ENCODE measurements at places on chromosomes 7 and 10.

DNA sequence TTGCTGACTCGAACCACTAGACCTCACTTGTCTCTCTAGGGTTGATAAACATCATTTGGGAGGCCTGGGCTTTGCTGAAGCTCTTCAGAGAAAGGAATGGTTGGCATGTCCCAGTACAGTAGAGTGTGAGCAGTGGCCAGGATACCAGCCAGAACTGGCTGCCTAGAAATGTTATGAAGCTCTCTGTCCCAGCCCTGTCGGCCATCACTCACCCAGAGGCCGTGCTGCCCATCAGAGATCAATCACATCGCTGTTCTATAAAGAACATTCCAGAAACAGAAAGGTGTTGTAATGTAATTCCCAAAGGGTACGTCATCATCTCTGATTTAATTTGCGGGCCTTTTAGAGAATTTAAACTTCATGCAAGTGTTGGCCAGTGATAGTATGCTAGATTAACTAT lies 111.5 kb downstream of the PRPF18 start:
- no peak for DNase-seq

GRCh38 chr7:90472805-90473540 lies 3.5 kb downstream of the PTTG1IP2 start:
- no peak for DNase-seq

GRCh38 chr7:41037691-41038090 lies 665.2 kb downstream of the INHBA start:
- DNase-seq = no peak

DNA sequence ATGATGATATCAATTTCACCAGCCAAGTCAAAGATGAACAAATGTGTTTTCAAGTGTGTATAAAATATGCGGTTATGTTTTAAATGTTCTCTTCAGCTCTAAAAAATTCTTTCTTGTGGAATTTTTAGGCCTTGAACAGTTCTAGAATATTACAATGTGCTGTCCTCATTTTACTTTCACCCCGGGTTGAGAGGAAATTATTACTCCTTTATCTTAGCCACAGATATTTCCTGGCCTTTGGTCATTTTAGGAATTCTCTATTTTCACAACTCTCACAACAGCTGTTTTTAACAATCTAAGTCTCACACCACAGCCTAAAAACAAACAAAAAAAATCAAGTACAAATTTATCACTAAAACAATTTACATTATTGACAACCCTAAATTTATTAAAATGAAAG lies 112.2 kb upstream of the HGF start:
- DNase-seq = no peak

- DNase-seq = no peak
These were observed 24.9 kb downstream of the INSIG1 start for GRCh38 chr7:155322530-155322929.

- DNase-seq = no peak
These were observed 142.3 kb upstream of the HPS1 start for GRCh38 chr10:98589007-98589406.

- DNase-seq = no peak
These were observed 97.3 kb downstream of the MYL10 start for GRCh38 chr7:101531726-101532357.

DNA sequence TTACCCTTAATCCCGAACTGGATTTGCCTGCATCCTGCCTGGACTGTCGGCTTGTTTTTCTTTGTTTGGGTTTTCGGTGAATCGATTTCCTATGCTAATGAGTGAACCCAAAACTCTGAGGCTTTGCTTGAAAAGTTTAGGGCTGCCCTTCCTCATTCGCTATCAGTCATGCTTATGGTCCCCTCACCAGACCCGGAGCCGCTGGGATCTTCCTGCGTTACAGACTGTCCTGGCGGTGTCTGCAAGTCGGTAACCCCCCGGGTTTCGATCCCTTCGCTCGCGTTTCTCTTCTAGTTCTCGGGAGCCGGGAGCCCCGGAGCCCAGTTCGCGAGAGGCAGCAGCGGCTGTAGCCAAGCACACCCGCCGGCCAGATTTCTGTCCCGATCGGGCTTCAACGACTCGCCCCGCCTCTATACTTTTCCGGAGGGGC lies 2.2 kb downstream of the EMX2 start:
- DNase-seq = no peak

DNA sequence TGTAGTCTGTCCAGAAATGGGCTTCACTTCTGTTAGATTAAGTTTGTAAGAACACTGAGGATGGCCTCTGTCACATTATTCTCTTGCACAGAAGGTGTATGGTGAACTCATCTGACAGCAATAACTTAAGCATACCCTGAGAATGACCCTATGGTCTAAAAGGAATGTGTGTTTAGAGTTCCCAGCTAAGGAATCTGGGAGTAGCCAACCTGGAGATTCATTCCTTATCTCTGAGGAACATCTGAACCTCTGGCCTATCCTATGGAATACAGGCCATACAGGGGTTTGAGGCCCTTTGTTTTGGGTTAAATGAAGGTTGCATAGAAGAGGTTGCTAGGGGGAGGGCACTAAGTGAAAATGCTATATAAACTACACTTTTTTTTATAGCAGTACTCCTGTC lies 41.4 kb downstream of the LAMB4 start:
- DNase-seq = no peak

DNA sequence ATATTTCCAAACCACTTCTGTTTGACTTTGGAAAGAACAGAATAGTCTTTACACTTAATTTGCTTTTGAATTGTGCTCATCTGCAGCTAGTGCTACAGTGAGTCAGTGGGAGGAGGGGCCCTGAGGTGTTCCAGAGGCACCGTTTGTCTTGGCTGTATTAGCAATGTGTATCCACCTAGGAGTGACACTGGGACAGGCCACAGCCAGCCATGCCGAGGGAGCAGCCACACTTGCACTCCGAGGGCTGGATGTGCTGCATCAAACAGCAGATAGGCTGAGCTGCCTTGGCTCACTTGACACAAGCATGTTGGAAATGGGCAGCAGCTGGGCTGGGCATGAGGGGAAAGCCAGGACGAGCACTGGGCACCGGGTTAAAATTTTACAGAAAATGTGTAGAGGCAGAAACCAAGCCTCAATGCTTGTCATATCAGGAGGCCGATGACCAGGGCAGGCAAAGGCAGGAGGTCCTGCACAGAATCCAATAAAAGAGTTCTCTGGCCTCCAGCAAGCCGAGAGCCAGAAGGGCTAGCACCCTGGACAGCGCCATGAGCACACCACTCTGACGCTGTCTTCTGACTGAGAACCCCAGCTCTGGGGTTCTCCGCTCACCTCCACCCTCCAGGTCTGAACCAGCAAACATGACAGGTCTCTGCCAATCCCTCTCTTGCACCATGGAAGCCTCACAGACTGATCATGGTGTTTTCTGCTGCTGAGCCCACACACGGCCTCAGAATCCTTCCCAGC lies 163.3 kb downstream of the GRID1 start:
- no peak for DNase-seq

GRCh38 chr10:58773944-58774343 lies 261.3 kb downstream of the BICC1 start:
- no peak for DNase-seq

DNA sequence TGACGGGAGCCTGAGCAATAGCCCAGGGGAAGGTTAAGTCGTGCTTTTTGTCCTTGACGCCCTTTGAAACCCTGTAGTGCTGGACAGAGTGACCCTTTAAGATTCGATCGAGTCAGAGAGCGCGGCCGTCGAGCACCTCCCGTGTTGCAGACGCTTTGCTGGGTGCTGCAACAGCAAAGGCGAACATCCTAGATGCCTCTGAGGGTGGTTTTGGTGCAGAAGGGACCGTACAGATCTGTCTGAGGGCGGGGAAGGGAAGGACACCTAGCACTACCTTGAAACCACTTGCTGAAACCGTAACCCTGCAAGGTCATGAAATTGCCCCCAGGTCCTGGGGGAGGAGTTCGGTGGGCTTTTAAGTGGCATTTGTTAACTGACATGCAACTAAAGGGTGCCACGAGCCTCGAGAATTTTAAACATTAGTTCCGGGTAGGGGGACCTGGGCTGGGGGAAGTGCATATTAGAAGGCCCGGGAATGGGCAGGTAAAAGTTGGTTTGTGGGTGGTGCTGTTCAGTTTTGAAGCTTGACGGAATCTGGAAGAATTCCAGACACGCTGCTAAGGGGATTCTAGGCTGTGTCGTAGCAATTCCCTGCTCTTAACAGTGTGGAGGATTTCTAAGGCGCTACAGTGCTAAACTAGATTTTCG lies 786 bp downstream of the ATP5F1C start:
- no peak for DNase-seq

Data from CD4-positive, alpha-beta T cell treated with Interleukin-10 for 1 hour (primary cell).